ENCODE measurements at places on chromosomes 12 and 14. TPM values are rescaled to one million over a fixed set of nuclear protein-coding genes. Genes with fewer than 3 reads are reported as not detected.

GRCh38 chr12:87320724-87321123 lies 708.5 kb downstream of the C12orf50 start:
- H3K27ac ChIP-seq, result no peak overlapping the region
- H3K4me1 ChIP-seq, result no peaks in the 10 kb centered on the region
- DNase-seq, result no peak
- no peak overlapping the region for H3K4me3 ChIP-seq
- H3K36me3 ChIP-seq, result no peaks in the 10 kb centered on the region

- peak overlapping the region; percentile 42 for H3K27ac ChIP-seq
- H3K4me3 ChIP-seq, result no peak overlapping the region
- DNase-seq, result no peak
- H3K27me3 ChIP-seq, result no peaks in the 10 kb centered on the region
Measured at GRCh38 chr12:125092108-125092871, 27.1 kb downstream of the AACS start.

GRCh38 chr12:101931498-101932326 lies 54.3 kb downstream of the DRAM1 start:
- no peak overlapping the region for H3K27ac ChIP-seq
- H3K27me3 ChIP-seq, result no peaks in the 10 kb centered on the region
- H3K36me3 ChIP-seq, result no peaks in the 10 kb centered on the region
- no peak overlapping the region for H3K4me3 ChIP-seq

GRCh38 chr14:95504135-95505029 lies 12.1 kb downstream of the SYNE3 start:
- no peaks in the 10 kb centered on the region for H3K27me3 ChIP-seq
- no peak overlapping the region for H3K4me3 ChIP-seq
- DNase-seq, result no peak
- peaks cover 20% of the 10 kb centered on the region for H3K4me1 ChIP-seq

DNA sequence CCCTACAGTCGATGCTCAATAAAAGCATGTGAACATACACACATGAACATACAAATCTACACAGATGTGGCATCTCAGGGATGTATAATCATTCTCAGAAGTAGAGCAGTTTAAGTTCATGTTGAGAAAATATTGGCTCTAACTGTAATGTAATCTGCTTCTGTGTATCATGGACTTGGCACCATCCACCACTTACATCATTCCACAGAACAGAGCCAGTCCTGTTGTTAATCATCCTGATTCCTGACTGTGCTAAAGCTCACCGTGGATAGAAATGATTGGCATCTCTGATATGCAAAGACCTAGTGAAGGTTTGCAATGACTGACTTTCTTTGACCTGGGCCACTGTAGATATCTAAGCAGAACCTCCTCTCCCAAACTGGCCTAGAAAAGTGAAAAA lies 1141.3 kb downstream of the BCL11B start:
- H3K4me1 ChIP-seq, result no peaks in the 10 kb centered on the region
- DNase-seq, result no peak

GRCh38 chr12:64877363-64878004 lies 53.0 kb downstream of the TBC1D30 start:
- H3K27ac ChIP-seq, result no peak overlapping the region
- no peak for DNase-seq
- H3K4me3 ChIP-seq, result no peak overlapping the region
- H3K36me3 ChIP-seq, result no peaks in the 10 kb centered on the region
- peaks cover 11% of the 10 kb centered on the region for H3K27me3 ChIP-seq

DNA sequence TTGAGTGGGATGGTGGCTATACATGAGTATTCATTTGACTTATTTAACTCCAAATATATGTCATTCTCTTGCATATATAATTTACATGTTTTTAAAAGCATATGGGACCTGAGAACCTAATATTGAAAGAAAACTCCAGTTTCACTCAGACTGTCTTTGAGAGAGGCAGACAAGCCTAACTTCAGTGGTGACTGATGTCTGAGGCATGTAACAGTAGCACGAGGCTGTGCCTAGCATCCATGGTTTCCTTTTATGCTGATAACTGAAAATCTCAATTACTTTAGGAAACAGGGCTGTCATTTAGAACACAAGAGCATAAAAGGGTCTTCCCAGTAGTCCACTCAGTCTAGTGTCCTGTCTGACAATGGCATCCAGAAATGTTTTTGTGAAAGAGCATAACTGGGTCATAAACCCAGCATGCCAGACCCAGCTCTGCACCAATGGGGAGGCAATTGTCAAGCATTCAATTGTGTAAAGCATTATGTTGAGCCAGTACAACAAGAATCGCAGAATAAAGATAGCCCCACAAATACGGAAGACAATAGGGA lies 24.3 kb downstream of the MAPK1IP1L start:
- DNase-seq, result no peak
- peak overlapping the region; percentile 98 for H3K27ac ChIP-seq
- no peak overlapping the region for H3K4me3 ChIP-seq
- H3K27me3 ChIP-seq, result no peaks in the 10 kb centered on the region
- peaks cover 73% of the 10 kb centered on the region for H3K4me1 ChIP-seq
- H3K36me3 ChIP-seq, result no peaks in the 10 kb centered on the region

GRCh38 chr12:112352921-112353320 lies 29.3 kb downstream of the HECTD4 start:
- peak overlapping the region; percentile 84 for H3K27ac ChIP-seq
- H3K27me3 ChIP-seq, result no peaks in the 10 kb centered on the region
- no peaks in the 10 kb centered on the region for H3K36me3 ChIP-seq
- H3K4me3 ChIP-seq, result no peak overlapping the region

DNA sequence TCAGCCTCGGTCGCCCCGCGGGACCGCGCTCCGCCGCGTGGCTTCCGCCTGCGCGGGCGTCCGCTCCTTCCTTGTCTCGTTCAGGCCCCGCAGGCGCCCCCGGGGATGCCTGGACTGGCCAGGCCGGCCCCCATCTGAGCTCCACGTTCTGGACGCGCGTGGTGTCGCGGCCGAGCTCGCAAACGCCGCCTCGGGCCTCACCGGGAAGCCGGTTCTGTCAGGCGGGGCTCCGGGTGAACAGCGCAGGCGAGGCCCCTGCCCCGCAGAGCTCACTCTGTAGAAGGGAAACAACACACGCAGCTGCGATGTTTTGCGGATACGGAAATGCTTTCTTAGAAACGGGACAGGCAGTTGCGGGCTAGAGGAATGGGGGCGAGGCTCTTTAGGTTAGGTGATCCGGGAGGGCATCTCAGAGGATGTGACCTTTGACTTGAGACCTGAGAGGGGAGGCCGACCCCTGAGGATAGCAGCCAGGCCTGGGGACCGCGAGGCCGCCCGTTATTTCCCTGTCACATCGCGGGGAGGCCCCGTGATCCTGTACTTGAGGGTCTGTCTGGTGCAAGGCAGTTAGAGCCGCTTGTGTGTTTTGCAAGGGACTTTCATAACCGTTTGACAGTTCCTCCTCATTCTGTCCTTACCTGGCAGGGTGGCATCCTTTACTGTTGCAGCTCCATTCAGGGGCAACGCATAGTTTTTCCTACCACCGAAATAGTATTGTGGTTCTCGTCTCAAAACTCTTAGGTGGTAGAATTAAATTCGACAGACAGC lies 584 bp downstream of the VRK1 start:
- DNase-seq, result no peak
- H3K27ac ChIP-seq, result peak overlapping the region; percentile 77
- no peaks in the 10 kb centered on the region for H3K27me3 ChIP-seq
- peaks cover 8% of the 10 kb centered on the region for H3K4me1 ChIP-seq
- H3K4me3 ChIP-seq, result peak overlapping the region; percentile 92
- H3K36me3 ChIP-seq, result no peaks in the 10 kb centered on the region

- peaks cover 3% of the 10 kb centered on the region for H3K36me3 ChIP-seq
- H3K27me3 ChIP-seq, result no peaks in the 10 kb centered on the region
- no peak overlapping the region for H3K4me3 ChIP-seq
Measured at GRCh38 chr12:122964439-122965257, 1.6 kb downstream of the ABCB9 start.

DNA sequence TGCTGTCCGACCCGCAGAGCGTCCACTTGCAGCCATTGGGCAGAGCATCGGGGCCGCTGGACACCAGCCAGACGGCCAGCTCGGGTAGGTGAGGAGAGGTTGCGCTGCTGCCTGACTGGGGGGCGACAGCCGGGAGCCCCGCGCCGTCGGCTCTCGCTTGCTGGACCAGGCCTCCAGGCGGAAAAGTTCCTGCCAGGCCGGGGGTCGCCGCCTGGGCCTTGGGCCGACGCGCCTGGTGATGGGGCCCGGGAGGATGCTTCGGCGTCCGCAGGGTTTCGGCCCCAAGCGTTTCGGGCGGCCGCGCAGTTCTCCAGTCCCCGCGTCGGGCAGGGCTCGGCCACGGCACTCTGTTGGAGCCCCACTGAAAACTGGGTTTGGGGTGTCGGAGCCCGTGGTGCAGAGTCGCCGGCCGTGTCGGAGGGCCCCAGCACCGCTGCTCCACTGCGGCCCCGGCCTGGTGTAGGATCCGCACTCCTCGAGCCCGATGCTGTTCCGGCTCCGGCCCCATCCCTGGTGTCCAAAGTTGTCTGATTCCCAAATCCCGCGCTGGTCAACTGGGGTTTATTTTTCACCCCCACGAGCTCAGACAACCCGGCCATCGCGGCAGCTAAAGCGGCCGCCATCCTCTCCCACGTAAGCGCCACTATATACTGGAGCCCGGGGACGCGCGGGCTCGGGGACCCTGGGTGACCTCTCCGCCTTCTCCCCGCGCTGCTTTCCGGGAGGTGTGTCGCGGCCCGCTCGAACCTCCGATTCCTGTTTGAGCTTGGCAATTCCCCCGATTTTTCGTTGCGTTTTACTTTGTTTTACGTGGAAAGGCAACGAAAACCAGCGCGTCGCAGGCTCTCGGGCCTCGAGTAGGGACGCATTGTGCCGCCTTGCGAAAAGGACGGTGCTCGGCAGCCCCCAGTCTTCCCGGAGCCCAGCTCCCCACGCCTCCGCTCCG lies 872 bp downstream of the VSX2 start:
- no peak overlapping the region for H3K27ac ChIP-seq
- H3K27me3 ChIP-seq, result peaks cover 81% of the 10 kb centered on the region
- no peak for DNase-seq
- no peaks in the 10 kb centered on the region for H3K36me3 ChIP-seq
- peaks cover 4% of the 10 kb centered on the region for H3K4me1 ChIP-seq
- H3K4me3 ChIP-seq, result no peak overlapping the region

DNA sequence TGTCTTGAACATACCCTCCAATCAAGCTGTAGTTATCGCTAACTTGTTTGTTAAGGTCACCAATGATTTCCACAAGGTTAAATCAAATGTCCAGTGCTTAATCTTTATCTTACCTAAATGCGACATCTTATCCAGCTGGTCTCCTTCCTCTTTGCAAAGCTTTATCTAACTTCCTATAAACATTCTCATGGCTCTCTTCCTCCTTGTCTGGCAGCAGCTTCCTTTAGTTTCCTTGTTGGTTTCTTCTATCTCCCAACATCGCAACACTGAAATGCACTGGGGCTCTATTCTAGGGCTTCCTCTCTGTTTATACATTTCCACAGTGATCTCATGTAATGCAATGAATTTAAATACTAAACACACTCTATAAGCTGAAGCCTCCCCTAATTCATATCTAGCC lies 28.7 kb downstream of the UBE2N start:
- H3K27me3 ChIP-seq, result no peaks in the 10 kb centered on the region
- no peaks in the 10 kb centered on the region for H3K36me3 ChIP-seq
- H3K27ac ChIP-seq, result no peak overlapping the region
- H3K4me1 ChIP-seq, result peaks cover 13% of the 10 kb centered on the region
- DNase-seq, result no peak

DNA sequence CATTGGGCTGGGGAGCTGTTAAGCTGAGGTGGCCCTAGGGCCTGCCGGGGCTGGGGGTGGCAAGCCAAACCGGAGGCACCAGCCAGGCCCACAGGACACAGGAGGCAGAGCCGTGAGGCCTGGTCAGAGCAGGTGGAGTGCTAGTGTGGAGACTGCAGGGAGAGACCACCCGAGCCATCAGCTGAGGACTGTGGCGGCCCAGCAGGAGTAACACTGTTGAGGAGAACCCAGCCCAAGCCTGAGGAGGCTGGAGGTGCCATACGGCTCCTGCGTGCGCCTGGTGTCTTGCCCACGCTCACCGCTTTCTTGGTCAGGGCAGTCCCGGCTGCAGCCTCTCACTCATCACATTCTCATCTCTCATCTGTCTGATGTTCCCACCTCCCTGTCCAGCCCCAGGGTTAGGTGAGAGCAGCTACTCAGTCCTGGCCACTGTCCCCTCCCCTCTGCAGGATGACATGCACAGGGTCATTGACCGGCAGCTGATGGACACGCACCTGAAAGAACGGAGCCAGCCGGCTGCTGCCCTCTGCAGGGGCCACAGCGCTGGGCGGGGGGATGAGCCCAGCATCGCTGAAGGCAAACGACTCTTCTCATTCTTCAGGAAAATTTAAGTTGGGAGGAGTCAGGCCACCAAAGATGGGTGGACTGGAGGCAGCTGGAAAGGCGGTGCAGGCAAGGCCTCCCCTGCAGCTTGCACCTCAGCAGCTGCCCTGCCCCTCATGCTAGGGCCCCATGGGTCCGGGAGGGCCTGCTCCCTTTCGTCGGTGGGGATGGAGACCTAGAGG lies 23.8 kb downstream of the RAB35 start:
- H3K27me3 ChIP-seq, result no peaks in the 10 kb centered on the region
- H3K27ac ChIP-seq, result no peak overlapping the region
- H3K4me3 ChIP-seq, result no peak overlapping the region
- H3K36me3 ChIP-seq, result peaks cover 28% of the 10 kb centered on the region
- DNase-seq, result no peak
- H3K4me1 ChIP-seq, result no peaks in the 10 kb centered on the region

GRCh38 chr12:98007963-98008362 lies 507.4 kb upstream of the TMPO start:
- DNase-seq, result no peak
- H3K27me3 ChIP-seq, result no peaks in the 10 kb centered on the region
- H3K4me3 ChIP-seq, result no peak overlapping the region
- no peaks in the 10 kb centered on the region for H3K36me3 ChIP-seq
- no peaks in the 10 kb centered on the region for H3K4me1 ChIP-seq

GRCh38 chr14:60134702-60135101 lies 30.5 kb downstream of the DHRS7 start:
- no peak overlapping the region for H3K27ac ChIP-seq
- no peak for DNase-seq
- no peaks in the 10 kb centered on the region for H3K27me3 ChIP-seq
- no peak overlapping the region for H3K4me3 ChIP-seq
- no peaks in the 10 kb centered on the region for H3K4me1 ChIP-seq

Gene SERPINA12
- polyA plus RNA-seq, result 0.04 TPM

Gene RNASE4
- polyA plus RNA-seq, result 12.8 TPM

Gene APOF
- polyA plus RNA-seq, result not detected

Gene ART4
- polyA plus RNA-seq, result not detected

Gene ESRRB
- polyA plus RNA-seq, result not detected
